ENCODE measurements at places on chromosomes 5 and 9.

DNA sequence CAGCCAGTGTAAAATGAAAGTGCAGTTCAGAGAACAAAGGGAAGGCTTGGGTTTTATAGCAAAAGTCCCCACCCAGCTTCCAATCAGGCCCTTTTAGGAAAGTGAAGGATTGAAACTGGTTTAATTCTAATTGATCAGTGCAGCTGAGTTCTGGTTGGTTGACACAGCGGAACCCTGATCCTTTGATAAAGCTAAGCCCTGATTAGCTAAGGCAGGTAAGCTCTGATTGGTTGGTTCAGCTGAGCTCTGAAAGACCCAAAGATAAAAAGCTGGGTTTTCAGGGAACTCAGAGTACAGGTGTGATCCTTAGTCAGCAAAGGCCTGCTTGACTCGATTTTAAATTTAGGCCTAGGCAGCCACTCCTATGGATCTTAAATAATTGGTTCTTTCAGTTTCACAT, 70.8 kb upstream of the PRRC1 start:
- no peak for DNase-seq

DNA sequence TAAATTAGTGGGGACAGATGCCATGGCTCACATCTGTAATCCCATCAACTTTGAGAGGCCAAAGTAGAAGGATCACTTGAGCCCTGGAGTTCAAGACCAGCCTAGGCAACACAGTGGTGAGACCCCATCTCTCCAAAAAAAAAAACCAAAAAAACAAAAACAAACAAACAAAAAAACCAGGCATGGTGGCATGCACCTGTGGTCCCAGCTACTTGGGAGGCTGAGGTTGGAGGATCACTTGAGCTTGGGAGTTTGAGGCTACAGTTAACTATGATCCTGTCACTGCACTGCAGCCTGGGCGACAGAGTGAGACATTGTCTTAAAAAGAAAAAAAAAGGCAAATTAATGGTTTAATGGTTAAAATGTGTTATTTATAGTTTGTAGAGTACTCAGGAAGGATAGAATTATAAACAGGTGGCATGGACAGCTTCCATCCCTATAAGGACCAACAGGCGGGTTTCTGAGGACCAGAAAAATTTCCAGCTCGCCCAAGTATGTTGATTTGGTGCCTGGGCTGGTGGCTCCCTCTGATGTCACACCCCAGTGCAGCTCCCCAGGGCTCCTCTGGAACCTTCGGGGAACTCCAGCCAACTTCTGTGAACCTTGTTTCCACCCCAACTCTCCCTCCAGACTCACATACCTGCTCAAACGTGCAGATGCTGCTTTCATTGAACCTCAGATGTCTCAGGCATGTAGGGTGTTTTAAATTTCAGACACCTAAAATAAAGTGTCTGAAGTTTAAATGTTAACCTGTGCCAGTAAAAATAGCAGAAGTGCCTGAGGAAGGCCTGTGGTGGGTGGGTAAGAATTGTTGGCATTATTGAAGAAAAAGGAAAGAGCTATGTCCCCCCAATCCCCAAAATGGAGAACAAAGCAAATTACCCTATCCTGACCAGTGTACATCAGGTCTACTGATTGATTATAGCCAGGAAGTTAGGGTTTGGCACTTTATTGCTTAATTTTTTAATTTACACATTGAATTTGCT, 69.0 kb downstream of the TRIO start:
- DNase-seq: no peak

- no peak for DNase-seq
These were observed 169.0 kb downstream of the CDH6 start for GRCh38 chr5:31362529-31362900.

GRCh38 chr5:147927901-147928300, 21.6 kb upstream of the C5orf46 start:
- no peak for DNase-seq

- no peak for DNase-seq
These were observed 26.8 kb upstream of the TXNDC8 start for GRCh38 chr9:110364451-110364850.

GRCh38 chr9:20701060-20701459, 17.0 kb downstream of the FOCAD start:
- no peak for DNase-seq

- DNase-seq: no peak
These were observed 166.9 kb upstream of the KLF9 start for GRCh38 chr9:70581214-70581954.

DNA sequence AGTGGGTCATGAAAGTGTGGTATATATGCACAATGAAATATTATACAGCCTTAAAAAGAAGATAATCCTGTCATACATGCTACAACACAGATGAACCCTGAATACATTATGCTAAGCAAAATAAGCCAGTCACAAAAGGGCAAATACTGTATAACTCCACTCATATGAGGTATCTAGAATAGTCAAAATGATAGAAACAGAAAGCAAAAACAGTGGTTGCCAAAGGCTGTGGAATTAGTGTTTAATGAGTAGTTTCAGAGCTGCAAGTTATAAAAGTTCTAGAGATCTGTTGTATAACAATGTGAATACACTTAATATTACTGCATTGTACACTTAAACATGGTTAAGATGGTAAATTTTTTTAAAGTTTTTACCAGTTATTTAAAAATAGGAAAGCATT, 135.0 kb downstream of the OXCT1 start:
- DNase-seq: no peak

- peak; percentile 71 for DNase-seq
These were observed 644.9 kb downstream of the CCDC171 start for GRCh38 chr9:16197578-16198370.

- DNase-seq: no peak
These were observed 136.3 kb downstream of the MED27 start for GRCh38 chr9:131943351-131943841.

DNA sequence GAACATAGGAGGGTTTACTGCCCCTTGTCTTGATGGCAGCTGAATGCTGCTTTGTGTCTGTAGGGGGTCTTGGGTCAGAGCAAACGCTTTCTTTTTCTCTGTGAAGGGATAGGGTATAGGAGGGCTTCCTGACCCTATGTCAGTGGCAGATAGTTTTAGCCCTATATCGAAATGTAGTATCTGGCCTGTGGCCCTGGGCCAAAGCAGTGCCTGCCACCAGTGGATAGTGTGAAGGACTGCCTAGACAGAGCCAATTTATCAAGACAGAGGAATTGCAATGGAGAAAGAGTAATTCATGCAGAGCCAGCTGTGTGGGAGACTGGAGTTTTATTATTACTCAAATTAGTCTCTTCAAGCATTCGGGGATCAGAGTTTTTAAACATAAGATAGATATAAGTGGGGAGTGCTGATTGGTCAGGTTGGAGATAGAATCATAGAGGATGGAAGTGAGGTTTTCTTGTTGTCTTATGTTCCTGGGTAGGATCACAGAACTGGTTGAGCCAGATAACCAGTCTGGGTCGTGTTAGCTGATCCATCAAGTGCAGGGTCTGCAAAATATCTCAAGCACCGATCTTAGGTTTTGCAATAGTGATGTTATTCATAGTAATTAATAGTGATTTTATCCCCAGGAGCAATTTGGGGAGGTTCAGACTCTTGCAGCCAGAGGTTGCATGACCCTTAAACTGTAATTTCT, 178.5 kb downstream of the GDNF start:
- DNase-seq: no peak

GRCh38 chr5:159678657-159679392, 237.5 kb upstream of the ADRA1B start:
- DNase-seq: no peak

- DNase-seq: peak; percentile 90
These were observed 9.2 kb upstream of the PHYHD1 start for GRCh38 chr9:128911529-128912035.

- no peak for DNase-seq
These were observed 65.9 kb downstream of the PRKACG start for GRCh38 chr9:68947842-68948569.

GRCh38 chr5:83914662-83915418, 194.2 kb upstream of the HAPLN1 start:
- DNase-seq: peak; percentile 53

GRCh38 chr9:110949081-110949480, 89.2 kb downstream of the LPAR1 start:
- DNase-seq: no peak

DNA sequence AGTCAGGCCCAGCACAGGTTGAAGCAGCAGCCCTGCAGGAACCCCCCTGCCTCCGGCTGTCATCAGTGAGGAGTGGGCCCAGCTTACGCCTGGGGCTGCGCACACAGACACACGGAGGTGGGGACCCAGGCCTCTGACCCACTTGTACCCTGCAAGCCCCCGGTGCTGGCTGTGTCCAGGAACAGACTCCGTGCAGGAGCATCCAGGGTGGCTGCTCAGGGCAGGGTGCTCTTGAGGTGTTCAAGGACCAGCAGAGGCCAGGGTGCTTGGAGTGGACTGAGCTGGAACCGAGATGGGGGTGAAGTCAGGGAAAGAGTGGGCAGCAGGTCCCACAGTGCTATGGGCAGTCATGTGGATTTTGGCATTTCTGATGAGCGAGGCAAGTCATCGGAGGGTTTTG, 199.5 kb downstream of the CACNA1B start:
- no peak for DNase-seq

DNA sequence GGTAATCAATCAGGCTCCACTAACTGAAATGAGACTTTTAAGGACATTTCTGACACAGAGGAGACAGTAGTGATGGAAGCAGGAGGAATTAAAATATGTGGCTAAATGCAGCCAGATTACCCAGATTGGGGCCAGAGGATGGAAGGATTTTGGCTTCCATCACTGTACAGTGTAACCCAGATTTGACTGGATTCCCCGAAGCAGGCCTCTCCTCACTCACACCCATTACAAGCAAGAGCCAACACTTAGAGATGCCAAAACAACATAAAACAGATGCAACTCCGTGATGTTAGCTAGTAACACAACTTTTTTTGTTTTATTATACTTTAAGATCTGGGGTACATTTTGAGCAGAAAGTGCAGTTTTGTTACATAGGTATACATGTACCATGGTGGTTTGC, 17.6 kb downstream of the TEK start:
- DNase-seq: no peak

DNA sequence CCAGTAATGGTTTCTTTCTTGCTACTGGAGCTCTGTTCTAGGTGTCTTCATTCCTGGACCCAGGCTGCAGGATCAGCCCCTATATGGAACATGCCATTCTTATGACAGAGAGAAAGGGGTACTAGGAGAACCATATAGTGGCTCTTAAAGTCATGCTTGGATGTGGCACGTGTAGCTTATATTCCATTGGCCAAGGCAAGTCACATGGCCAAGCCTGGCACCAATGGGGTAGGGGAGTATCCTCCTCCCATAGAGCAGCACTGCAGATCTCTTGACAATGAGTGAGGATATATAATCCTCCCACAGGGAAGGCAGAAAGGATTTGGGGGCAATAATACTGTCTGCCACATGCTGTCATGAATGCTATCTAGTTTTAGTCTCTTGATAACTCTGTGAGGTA, 193.3 kb downstream of the PALM2AKAP2 start:
- DNase-seq: no peak

DNA sequence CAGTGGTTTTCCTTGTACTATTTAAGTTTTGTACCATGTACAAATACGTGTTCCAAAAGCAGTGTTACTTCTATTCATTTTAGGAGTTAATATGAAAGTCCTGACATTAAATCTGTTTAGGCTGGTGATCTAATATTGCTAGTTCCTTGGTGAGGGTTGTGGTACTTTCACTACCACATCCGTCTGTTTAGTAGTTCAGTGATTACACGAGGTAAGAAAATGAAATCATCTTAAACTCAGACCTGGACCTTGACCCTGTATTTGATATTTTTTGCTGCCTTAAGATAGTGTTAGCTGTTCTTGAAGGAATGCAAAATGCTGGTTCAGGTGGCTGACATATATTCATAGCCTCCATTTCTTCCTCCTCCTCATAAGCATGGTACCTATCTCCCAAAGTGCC, 50.3 kb downstream of the MTAP start:
- no peak for DNase-seq

GRCh38 chr5:163569284-163569683, 63.9 kb downstream of the MAT2B start:
- DNase-seq: peak; percentile 49

DNA sequence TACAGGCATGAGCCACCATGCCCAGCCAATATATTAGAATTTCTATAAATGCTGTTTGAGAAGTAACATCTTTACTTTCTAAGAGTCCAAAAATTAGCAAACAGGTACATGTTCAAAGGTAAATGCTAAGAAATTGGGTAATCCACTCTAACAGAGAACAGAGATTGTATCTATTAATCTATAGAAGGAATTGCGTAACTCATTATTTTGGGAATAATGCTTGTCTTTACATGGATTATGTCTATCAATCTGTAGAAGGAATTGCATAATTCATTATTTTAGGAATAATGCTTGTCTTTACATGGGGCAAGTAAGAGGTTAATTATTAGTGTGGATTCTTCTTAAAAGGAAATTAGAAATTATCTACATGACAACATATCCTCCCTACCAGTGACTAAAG, 30.5 kb downstream of the CCNH start:
- DNase-seq: no peak

GRCh38 chr9:14312719-14313377, 1.1 kb downstream of the NFIB start:
- DNase-seq: peak; percentile 29

GRCh38 chr9:21764846-21765245, 37.6 kb upstream of the MTAP start:
- no peak for DNase-seq

- DNase-seq: no peak
These were observed 582.6 kb downstream of the CETN3 start for GRCh38 chr5:89826938-89827337.

DNA sequence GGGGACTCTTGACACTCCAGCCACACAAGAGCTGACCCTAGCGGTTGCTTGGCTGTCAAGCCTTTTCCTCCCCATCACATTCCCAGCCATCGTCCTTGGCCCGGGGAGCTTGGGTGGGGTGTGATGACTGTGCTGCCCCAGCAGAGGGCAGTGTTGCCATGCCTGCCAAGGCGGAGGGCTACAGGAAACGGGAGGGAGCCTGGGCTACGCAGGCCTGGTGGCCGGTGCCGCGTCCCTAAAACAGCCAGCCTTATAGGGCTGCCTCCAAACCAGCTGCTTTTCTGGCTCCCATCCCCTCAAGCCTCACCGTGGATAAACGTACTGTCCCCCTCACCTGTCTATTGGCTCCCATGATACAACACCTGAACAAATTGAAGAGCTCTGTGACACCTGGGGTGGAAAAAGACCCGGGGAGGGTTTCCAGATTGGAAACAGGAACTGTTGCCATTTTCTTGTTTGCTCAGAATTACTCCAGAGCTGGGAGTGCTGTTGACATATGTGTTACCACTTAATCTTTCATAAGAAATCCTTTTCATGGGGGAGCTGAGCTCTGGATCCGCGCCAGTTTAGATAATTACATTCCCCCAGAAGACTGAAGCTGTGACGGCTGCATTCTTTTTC, 72.8 kb upstream of the ASTN2 start:
- peak; percentile 57 for DNase-seq

GRCh38 chr5:76607353-76607871, 15.8 kb downstream of the F2RL2 start:
- DNase-seq: peak; percentile 45

GRCh38 chr9:125820100-125820804, 73.1 kb downstream of the PBX3 start:
- DNase-seq: no peak

- DNase-seq: peak; percentile 34
These were observed 2.7 kb upstream of the LHX2 start for GRCh38 chr9:124008694-124009530.

- peak; percentile 63 for DNase-seq
These were observed 159.8 kb upstream of the HMHB1 start for GRCh38 chr5:143652108-143652700.
